ENCODE measurements at places on chromosomes 3 and 15.

GRCh38 chr3:30675774-30676173 lies 69.4 kb downstream of the TGFBR2 start:
- DNase-seq, result no peak

DNA sequence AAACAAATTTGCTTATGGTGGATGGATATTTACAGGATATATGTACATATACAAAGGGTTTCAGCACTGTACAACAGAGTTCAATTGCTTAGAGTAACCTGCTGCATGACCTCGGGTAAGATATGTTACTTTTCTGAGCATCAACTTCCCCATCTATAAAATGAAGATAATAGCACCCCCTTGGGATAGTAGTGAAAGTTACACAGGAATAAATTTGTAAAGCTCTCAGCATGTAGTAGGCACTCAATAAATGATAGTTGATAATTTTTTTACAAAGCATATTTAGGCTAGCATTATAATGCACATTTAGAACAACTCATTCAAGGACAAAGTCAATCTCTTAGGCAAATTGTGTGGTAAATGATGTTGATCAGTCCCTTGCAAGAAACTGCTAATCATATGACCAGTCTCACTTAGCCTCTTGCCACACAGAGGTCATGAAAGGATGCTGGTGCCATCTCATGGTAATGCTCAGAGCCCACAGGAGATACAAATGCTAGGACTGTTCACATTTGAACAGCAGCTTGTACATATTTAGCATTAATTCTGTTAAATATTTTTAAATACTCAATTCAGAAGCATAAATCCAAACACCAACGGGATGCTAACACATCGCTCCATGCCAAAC lies 123.9 kb downstream of the MAGI1 start:
- no peak for DNase-seq

- DNase-seq, result no peak
These were observed 33.0 kb downstream of the SLC12A6 start for GRCh38 chr15:34304613-34305012.

DNA sequence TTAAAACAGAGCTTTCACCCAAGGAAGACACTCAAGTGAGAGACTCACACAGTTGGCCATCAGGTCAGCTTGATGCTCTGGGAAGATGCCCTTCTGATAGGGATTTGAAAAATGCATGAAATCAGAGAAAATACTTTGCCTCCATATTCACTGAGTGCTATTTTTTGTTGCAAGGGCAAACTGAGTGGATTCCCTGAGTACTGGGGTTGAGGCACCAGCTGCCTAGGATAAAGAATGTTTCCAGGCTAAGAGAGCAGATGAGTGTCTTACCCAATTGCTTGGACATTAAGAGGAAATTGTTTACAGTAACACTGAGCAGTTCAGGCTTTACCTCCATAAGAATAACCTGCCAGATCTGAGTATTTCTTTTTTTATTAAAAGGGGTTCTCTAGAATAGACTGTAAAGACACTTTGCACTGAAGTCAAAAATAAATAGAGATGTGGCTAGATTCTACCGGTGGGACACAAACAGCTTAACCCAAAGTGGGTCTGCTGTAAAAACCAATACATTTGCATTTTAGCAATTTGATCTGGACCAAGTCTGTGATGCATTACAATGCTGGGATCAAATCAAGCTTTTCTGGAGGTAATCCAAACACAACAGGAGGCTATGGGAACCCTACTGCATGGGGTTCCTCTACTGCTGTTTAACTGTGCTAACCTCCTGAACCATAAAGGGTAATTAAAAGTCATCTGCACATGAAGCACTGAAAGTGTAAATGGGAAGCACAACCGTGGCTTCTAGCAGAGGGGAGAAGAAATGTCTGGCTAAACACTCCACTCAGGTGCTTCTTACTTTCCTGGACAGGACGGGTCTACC lies 238.8 kb upstream of the WNT5A start:
- DNase-seq, result no peak

- no peak for DNase-seq
These were observed 69.1 kb downstream of the FGF7 start for GRCh38 chr15:49492151-49492550.

- no peak for DNase-seq
These were observed 327.0 kb downstream of the FEZF2 start for GRCh38 chr3:62046326-62046725.

GRCh38 chr15:36130641-36131310 lies 448.6 kb upstream of the CDIN1 start:
- DNase-seq, result no peak

DNA sequence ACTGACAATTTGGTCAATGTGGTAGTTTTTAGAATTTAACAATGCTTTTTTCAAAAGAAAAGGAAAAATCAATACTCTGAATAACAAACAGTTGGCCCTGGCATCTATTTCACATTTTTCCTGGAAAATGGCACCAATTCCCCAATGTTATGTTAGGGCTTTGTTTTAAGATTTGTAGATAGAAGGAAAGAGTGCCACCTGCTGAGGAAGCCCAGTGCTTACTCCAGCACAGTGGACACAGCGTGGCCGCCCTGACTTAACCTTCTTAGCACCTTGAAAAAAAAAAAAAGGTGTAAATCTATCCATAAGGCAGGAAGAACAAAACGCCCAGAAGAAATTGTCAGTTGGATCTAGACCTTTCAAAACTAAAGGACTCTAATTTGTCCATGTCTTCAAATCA lies 110.7 kb upstream of the CNTN4 start:
- DNase-seq, result no peak

DNA sequence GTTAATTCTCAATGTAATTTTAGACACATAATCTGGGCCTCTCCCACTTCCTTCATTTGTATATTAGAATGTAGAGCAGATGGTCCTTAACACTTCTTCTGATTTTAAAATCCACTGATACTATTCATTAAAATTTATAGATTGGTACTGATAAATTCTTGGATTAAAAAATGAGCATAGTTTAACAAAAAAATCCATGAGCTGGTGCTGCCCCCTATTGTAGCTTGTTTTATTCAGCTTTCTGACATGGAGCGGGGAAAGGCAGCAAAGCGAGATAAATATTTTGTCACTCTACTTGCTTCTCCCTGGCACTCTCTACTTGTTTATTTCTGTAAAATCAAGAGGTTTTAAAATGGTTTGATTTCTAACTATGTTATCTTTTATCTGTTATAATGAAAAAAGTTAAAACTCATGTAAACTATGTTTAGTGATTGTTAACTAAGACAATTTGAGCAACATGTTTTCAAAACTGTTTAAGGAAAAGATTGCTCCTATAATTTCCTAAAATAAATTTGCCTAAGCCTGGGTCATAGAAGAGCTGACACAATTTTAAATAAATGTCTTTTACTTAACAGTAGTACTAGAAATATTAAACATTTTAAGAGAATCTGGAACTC lies 26.5 kb upstream of the PLOD2 start:
- no peak for DNase-seq

- DNase-seq, result no peak
These were observed 29.5 kb downstream of the WNT7A start for GRCh38 chr3:13850161-13850945.

DNA sequence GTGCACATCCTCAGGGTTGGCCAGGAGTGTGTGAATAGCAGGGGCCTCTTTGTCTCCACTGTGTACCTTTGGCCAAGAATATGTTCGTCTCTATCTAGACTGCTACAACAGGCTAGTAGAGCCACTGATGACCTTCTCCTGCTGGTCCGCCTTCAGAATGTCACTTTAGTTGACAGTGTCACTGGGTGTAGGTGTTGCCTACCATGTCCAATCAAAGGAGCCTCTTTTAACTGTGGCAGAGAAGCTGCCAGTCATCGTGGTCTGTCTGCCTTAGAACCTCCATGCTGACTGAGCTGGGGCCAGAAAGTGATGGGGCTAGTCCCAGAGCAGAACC lies 40.1 kb downstream of the OXSR1 start:
- DNase-seq, result no peak

- DNase-seq, result no peak
These were observed 135.1 kb downstream of the RBPMS2 start for GRCh38 chr15:64640146-64640871.

DNA sequence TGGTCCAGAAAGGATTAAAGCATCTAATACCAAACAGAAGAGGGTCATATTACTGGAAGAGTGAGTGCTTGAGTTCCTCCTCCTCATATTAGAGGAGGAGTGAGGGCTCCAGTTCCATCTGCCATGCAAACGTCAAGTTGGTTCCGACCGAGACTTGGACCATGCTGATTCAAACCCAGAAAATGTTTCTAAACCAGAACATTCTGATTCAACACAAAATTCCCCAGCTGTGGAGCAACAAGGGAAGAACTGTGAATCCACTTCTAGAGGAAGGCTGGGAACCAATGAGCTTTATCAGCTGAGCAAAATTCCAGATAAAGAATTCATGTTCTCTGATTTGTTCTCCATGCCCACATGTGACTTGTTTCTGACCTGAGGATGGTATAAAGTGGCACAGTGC lies 135.6 kb upstream of the WNT5A start:
- no peak for DNase-seq

DNA sequence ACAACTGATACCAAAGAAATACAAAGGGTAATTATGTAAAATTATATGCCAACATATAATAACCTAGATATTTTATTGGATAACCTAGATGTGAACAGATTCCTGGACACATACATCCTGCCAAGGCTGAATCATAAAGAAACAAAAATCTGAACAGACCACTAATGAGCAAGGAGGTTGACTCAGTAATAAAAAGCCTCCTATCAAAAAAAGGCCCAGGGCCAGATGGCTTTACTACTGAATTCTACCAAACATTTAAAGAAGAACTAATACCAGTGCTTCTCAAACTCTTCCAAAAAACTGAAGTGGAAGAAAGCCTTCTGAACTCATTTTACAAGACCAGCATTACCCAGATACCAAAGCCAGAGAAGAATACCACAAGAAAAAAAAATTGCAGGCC lies 32.4 kb downstream of the THBS1 start:
- DNase-seq, result no peak

GRCh38 chr15:57692709-57693108 lies 13.8 kb upstream of the POLR2M start:
- no peak for DNase-seq

DNA sequence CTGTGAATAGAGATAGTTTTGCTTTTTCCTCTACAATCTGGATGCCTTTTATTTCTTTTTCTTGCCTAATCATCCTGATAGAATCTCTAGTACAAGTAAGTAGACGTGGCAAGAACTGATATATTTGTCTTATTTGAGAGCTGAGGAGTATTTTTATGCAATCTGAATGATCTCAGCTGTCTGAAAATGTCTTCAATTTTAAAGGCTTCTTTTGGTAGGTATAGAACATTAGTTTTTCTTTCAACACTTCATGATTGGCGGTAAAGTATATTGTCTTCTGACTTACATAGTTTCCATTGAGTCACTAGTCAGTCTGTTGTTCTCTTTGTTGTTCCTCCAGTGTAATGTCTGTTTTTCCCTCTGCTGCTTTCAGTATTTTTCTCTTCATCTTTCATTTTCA lies 31.3 kb downstream of the MGA start:
- DNase-seq, result no peak

DNA sequence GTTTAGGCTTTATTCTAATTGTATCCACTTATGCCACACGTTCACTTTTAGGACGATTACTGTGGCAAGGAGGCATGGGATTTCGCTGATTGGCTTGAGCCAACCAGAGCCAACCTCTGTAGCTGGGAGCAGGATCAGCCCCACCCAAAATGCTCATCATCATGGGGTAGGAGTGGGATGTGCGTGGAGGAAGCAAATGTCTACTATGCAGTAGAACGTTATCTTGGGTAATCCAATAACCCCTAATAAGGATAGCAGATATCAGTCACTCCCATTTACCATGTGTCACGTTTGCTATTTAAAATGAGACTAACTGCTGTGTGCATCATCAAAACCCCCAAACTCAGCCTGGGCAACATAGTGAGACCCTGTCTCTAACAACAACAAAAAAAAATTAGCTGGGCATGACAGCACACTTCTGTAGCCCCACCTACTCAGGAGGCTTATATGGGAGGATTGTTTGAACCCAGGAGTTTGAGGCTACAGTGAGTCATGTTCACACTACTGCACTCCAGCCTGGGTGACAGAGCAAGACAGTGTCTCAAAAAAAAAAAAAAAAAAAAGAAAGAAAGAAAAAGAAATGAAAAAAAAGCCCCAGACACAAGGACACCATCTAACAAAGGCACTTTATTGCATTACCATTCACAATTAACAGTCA lies 17.8 kb upstream of the ITGB5 start:
- no peak for DNase-seq

DNA sequence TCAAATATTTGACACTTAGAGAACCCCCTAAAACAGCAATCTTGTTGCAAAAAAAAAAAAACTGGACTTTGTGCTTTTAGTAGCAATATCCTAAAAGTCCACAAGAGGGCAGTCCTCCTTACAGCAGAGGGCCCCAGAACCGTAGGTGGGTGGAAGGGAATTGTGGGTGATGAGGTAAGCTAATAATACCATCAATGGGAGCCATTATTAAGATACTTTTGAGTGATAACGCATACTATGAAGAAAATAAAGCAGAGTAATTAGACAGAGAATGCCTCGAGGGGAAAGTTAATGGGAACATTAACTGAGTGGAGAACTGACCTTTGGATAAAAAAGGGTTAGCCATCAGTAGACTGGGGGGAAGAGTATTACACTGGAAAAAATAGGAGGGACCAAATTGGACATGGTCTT lies 229.9 kb downstream of the THRB start:
- no peak for DNase-seq

- DNase-seq, result no peak
These were observed 102.6 kb downstream of the ITPR1 start for GRCh38 chr3:4595710-4596113.

DNA sequence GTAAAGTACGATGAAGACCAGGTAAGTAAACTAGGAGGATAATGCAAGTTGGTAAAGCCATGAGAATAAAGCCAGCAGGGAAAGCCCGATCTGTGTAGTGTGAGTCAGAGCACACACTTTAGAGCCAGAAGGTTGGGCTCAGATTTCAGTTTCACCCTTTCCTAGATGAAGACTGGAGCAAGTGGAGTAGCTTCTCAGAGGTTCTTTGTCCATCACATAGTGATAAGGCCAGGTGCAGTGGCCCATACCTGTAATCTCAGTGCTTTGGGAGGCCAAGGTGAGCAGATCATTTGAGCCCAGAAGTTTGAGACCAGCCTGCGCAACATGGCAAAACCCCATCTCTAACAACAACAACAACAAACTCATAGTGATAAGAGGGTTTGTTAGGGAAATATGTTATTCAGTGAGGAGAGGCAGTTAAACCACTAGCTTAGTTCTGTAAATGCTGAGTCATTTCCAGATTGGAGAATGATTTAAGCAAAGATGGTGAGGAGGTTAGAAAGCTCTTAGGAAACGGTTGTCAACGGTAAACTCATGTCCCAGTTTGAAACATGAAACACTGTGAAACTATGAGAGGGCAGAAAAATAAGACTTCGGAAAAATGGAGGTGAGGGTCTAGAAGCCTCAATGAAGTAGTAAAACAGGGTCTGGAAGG lies 39.0 kb downstream of the IL12A start:
- no peak for DNase-seq

All from activated CD8-positive, alpha-beta memory T cell treated with anti-CD3 and anti-CD28 coated beads for 1 hour (primary cell).